ENCODE measurements at places on chromosomes 3 and 15.

DNA sequence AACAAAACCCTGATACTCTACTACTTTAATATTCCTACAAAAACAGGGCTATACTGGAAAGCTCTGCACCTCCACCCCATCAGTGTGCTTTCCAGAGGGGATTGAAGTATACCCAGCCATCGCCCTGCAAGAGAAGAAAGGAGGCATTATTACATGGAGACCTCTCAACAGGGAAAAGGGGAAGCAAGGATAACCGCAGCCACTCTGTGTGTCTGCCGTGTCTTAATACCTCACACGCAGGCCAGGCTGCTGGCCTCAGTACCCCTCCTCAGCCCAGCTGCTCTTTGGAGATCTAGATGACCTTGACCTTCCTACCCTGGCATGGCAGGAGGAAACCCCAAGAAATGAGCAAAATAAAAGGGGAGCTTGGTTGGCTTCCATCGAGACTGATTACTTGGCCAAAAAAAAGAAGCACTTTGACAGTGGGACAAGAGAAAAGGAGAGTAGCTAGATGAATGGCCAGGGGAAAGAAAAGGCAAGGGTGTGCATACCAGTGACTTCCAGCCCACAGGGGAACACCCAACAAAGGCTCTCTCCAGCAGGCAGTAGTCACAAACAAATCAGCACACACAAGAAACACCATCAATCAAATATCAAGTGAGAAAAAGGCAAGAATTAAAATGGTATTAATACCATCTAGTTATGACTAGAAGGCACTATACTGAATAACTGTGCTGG is 129.4 kb downstream of the STT3B start:
- no peak for DNase-seq

DNA sequence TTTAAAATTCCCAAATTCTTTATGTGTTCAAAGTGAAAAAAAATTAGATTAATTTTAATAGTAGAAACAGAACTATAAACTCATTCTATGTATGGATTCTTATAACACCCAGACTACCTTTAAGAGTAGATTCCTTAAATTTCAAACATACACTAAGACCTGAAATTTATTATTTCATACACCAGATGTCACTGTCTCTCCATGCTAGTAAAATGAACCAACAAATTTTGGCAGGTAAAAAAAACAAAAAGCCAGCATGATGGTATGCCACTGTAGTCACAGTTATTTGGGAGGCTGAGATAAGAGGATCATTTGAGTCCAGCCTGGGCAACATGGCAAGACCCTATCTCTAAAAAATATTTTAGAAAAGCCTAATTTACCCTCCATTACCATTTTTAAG is 461.3 kb upstream of the NAALADL2 start:
- no peak for DNase-seq

DNA sequence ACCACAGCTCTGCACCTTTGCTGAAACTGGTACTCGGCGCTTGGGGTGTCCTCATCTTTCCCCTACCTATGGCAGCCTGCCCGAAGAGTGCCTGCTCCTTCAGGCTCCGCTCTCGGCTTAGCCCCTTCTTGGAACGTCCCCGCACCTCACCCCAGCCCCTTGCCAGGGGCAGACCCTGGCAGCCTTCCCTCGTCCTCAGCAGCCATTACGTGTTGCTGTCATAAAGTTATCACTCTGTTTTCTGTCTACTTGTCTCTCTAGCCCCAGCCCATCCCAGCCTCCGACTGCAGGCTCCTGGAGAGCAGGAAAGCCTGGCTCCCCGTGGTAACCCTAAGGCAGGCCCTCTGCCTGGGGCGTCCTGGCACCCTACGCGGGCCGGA is 5.1 kb upstream of the BAHD1 start:
- DNase-seq: no peak

DNA sequence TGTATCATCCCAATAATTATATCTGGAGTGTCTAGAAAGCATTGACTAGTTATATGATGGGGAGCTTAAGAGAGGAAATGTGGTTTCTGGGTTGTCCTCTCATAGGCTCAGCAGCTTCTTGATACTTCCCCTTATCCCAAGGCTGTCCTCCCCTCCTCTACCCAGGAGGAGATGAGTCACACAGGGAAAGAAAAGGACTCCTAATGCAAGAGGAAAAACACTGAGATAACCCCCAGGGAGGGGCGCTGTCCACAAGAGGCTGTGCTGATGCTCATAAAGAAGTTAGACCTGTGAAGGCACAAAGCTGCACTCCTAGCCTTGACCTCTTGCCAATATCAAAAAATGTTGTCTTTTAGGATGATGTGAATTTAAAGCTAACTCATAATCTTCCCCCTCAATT is 28.8 kb upstream of the GYG1 start:
- no peak for DNase-seq

DNA sequence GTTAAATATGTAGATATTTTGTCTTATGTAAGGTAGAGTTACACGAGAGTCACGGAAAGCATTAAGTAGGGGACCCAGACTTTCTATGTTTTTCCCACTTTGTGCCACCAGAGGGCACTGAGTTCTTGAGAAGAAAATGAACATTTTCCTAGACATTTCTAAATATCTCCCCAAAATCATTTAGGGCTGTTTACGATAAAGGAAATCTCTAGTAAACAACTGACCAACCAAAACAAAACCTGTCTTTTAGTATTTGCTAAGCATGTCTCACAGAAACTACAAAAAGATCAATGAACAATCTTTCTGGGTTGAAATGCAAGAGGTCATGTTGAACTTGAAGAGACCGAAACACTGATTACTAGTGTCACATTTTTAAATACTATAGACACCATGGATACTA is 16.1 kb downstream of the POU1F1 start:
- DNase-seq: no peak

Measured in activated naive CD8-positive, alpha-beta T cell treated with anti-CD3 and anti-CD28 coated beads, Interleukin-2, amount 50 U/mL, for 16 hours (primary cell).